Trophoblast cell (in vitro differentiated cells and primary cell): ENCODE measurements at places on chromosomes 7 and 10.

GRCh38 chr10:119428789-119429188 is 113.7 kb downstream of the RGS10 start:
- no peaks in the 10 kb centered on the region for H3K27me3 ChIP-seq
- no peak overlapping the region for H3K27ac ChIP-seq
- no peak overlapping the region for H3K4me3 ChIP-seq
- H3K4me1 ChIP-seq, result no peaks in the 10 kb centered on the region
- DNase-seq, result no peak

DNA sequence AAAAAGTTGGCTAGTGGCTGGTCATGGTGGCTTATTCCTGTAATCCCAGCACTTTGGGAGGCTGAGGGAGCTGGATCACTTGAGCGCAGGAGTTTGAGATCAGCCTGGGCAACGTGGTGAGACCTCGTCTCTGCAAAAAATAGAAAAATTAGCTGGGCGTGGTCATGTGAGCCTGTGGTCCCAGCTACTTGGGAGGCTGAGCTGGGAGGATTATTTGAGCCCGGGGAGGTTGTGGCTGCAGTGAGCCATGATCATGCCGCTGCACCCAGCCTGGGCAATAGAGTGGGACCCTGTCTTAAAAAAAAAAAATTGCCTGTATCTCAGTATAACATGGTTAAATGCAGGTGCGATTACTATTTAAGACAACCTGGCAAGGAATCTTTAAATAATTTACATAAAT is 61.0 kb downstream of the ADD3 start:
- no peaks in the 10 kb centered on the region for H3K27me3 ChIP-seq
- H3K36me3 ChIP-seq, result no peaks in the 10 kb centered on the region
- no peak overlapping the region for H3K4me3 ChIP-seq
- H3K4me1 ChIP-seq, result no peaks in the 10 kb centered on the region
- no peak for DNase-seq

- H3K27me3 ChIP-seq, result no peaks in the 10 kb centered on the region
- H3K36me3 ChIP-seq, result no peaks in the 10 kb centered on the region
- H3K27ac ChIP-seq, result no peak overlapping the region
- no peak overlapping the region for H3K4me3 ChIP-seq
- H3K4me1 ChIP-seq, result no peaks in the 10 kb centered on the region
Measured at GRCh38 chr7:134613623-134614347, 32.9 kb upstream of the BPGM start.

DNA sequence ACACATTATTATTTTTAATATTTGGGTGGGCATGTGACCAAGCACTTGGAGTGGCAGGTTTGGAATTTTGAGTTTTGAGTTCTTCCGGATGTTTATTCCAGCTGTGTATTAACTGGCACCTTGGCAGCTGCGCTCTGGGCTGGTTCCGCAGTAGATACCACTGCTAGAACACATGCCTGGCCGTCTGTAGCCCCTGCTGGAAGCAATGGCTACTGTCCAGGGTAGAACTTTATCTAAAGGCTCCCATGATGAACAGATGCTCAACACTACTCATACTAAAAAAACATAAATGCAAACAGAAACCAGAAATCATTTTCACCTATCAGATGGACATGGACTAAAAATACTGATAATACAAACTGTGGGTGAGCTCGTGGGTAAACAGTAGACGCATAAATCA is 19.4 kb upstream of the SH3PXD2A start:
- H3K27me3 ChIP-seq, result no peaks in the 10 kb centered on the region
- no peak overlapping the region for H3K4me3 ChIP-seq
- H3K36me3 ChIP-seq, result no peaks in the 10 kb centered on the region

GRCh38 chr10:130745251-130745650 is 566.3 kb downstream of the TCERG1L start:
- DNase-seq, result no peak
- no peaks in the 10 kb centered on the region for H3K36me3 ChIP-seq
- H3K4me1 ChIP-seq, result no peaks in the 10 kb centered on the region
- no peak overlapping the region for H3K4me3 ChIP-seq
